ENCODE measurements at places on chromosomes 3 and 15.

DNA sequence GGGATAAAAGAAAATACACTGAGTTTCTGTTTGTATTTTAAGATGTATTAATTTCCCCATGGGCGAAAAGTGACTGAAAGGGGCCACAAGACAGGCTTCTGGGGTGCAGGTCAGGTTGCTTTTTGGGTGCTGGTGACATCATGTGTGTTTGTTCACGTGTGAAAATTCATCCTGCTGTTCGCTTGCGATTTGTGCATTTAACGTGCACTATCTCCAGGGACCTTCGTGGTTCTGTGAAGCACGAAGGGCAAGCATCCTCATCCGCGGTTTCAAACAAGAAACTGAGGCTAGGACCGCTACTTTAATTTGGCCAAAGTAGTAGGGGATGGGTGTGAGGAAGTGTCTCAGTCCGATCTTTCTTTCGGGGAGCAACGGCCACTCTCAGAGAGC, 1.6 kb upstream of the SMAD6 start:
- no peak for DNase-seq

DNA sequence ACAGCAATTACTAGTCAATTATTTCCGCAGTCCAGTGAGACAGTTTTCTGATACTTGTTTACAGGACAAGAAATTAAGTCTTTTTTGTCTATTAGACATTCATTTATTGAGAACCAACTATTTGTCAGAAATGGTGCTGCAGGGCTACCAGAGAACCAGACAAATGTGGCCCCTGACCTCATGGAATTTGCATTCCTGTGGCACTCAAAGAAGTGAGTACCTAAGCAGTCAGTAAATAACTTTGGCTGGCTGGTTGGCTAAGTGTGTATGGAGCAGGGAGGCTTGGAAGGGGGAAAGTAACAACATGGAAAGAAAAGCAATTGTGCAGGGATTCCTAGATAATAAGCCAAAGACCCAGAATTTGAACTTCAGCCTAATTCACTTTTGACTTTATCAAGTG, 837.0 kb upstream of the CFAP20DC start:
- DNase-seq: no peak

DNA sequence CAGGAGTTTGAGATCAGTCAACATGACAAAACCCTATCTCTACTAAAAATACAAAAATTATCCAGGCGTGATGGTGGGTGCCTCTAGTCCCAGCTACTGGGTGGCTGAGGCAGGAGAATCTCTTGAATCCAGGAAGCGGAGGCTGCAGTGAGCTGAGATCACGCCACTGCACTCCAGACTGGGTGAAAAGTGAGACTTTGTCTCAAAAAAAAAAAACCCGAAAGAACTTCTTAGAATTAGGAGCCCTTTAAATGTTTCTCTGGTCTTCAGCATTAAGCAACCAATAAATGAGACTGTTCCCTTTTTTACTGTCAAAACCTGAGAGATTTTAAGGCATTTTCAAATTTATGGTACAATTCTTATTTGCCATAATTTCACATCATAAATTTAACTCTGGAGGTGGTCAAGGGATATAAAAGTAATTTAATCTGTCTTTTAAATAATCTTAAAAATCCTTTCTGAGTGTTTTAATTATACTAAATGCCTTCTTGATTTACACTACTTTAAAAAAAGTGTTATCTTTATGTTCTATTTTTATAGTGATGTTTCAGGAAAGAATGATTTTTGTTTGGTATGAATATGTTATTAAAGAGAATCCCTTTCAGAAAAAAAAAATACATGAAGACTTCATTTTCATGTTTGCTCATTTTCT, 10.1 kb downstream of the PCOLCE2 start:
- DNase-seq: no peak

- DNase-seq: no peak
Measured at GRCh38 chr3:173008978-173009377, 132.1 kb downstream of the SPATA16 start.
